ENCODE measurements at places on chromosomes 5 and 9.

- DNase-seq = no peak
These were observed at the start of gene ENG for GRCh38 chr9:127854184-127854806. Gene ENG (minus strand): TSS chr9:127854658. CDS start chr9:127854355, 303 bp downstream.

- DNase-seq = no peak
These were observed 267.5 kb downstream of the ACTL7B start for GRCh38 chr9:108588246-108588645.

DNA sequence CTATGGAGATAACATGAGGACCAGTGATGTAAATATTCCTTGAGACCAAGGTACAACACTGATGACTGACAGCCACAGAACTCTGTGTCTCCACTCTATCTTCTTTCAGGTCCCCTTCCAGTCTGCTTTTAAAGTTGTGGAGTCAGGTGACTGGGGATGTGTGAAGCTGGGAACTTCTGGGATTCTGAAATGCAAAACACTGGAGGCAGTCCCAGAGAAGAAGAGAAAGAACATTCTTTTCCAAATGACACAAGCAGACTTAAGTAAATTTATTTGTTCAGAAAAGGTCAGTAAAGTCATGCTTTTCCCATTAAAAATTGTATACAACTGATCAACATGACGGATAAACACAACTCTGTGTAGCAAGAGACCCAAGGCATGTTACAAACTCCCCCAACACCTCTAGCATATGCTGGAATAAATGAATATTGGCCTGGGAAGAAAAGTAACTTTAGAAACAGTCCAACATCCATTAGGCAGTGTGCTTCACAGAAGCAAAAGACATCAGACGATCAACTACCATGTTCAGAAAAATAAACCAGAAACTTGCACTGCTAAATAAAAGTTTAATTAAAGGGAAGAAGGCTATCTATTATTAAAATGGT, 92.4 kb upstream of the IFNK start:
- no peak for DNase-seq

DNA sequence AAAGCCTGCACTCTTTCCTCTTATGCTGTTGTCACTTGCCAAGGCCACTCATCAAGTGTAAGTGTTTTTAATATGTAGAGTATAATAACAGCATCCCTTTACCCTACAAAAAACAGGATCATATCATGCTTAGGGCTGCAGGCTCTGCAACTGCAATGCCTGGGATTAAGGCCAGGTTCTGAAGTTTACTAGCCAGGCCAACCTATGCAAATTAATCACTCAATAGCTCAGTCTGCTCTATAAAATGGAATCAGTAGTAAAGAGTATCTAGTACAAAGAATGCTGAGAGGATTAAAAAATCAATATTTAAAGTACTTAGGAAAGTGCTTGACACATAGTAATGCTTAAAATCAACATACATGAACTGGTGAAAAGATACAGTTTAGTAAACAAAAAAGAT, 253.3 kb downstream of the EDIL3 start:
- no peak for DNase-seq

DNA sequence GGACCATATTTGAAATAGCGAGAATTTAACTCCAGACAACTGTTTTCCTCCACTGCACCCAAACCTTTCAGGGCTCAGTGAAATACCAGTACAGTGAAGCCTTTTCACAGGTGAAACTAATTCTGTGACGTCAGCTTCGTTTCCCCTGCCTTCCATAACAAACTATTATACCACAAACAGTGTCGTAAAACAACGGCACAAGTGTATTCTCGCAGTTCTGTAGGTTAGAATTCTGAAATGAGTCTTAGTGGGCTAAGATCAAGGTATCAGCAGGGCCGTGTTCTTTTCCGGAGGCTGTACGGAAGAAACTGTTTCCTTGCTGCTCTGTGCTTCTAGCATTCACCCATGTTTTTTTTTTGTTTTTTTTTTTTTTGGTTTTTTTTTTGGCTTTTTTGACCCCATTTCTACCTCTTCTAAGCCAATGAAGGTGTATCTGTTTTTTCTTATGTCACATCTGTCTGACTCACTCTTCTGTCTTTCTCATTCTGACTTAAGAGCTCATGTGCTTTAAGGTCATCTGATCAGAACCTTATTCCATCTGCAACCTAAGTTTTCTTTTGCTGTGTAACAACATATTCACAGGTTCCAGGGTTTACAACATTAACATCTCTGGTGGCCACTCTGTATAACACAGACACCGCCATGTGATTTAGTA, 20.1 kb downstream of the ISOC1 start:
- no peak for DNase-seq

Measured in posterior cingulate gyrus (tissue), 11 donors.